Stimulated activated CD4-positive, alpha-beta T cell treated with anti-CD3 and anti-CD28 coated beads, TNF-alpha, amount 100 ng/mL, for 1 hour (primary cell): ENCODE measurements at places on chromosomes 1 and 21.

DNA sequence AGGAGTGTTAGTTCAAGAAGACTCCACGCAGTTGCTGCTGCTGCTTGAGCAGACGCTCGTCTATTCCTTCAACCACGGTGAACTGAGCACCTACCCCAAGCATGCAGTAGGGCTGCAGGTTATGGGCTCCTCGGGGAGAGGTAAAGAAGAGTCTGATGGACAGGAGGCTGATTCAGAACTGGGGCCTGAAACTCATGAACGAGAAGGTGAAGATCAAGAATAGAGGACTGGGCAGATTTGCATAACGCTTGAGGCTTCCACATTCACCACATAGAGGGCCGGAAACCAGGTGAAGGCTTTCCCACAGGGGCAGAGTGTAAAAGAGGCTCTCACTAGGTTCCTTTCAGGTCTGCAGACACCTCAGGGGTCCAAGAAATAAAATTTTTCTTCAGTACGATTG is 9.1 kb downstream of the ABCA4 start:
- DNase-seq, result no peak

- peak; percentile 31 for DNase-seq
These were observed 34.7 kb downstream of the TOMM20 start for GRCh38 chr1:235093696-235094592.

DNA sequence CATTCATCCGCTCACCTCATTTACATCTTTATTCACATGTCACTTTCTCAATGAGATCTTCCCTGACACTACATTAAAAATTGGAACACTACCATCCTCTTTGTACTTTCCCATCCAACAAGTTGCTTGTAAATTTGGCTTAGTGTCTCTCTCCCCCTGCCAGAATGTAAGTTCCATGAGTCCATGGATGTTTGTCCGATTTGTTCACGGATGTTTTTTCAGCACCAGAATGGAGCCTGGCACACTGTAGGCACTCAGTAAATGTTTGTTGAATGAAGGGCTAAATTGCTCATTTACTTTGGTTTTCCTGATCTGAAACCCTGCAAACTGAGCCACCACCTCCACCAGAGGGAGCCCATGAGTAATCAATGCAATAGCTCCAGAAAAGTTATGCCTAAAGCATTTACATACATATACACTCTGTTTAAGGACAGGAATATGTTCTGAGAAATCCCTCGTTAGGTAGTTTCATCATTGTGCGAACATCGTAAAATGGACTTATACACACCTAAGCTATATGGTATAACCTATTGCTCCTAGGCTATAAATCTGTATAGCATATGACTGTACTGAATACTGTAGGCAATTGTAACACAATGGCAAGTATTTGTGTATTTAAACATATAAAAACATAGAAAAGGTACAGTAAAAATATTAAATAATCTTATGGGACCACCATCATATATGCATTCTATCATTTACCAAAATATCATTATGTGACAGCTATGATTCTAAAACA is 2.8 kb upstream of the EYA3 start:
- peak; percentile 57 for DNase-seq

DNA sequence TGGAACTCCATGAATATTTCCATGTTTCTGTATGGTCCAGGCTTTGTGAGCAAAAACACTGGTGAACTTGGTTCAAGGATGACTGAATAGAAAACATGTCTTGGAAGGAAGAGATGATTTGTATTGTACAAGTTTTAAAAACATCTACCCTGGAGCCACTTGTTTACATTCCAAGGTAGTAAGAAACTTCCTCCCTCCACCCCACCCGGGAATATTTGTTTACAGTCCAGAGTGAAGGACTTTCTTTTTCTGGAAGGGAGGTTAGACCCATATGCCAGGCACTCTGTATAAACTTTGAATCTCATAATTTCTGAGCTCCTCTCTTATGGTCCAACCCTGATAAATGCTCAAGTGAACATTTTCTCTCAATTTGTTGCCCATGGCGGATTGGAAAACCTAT is 323.3 kb upstream of the LYPLAL1 start:
- DNase-seq, result no peak

GRCh38 chr1:205247130-205247921 is 19.6 kb downstream of the TMCC2 start:
- no peak for DNase-seq

DNA sequence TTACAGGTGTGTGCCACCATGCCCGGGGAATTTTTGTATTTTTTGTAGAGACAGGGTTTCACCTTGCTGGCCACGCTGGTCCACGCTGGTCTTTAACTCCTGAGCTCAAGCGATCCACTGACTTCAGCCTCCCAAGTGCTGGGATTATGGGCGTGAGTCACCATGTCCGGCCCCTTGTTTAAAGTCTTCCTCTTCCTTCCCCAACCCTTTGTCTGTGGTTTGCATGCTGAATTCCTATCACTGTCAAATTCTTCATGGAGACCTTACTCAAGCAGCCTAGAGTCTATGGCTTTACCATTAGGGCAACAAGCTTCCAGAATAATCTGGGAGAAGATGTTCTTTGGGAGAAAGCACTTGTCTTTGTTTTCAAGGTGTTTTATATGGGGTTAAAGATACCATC is 34.7 kb downstream of the B3GALT5 start:
- DNase-seq, result no peak

GRCh38 chr1:246506367-246506673 is 759 bp downstream of the SMYD3 start:
- DNase-seq, result no peak

DNA sequence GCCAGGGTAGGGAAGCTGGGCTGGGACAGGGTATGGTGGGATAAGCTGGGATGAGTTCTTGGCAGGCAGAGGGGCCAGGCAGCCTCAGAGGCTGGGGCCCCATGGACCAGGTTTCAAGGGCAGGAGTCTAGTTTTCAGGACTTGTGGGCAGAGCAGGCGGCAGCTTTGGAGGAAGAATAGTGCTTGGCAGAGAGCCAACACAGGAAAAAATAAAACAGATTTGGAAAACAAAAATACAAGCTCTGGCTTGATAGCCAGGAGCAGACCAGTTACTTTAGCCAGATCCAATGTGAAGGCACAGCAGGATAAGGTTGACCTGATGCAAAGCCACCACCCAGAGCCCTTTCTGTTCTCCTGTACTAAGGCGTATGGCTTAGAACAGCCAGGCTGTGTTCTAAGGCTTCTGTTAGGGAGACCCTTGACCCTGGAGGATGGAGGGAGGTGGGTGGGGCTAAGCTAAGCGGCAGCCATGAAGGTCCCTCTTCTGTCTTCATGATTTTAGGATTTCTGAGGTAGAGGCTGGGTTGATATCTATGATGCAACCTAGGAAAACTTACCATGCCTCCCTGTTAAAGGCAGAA is 5.5 kb downstream of the TRAF5 start:
- no peak for DNase-seq

DNA sequence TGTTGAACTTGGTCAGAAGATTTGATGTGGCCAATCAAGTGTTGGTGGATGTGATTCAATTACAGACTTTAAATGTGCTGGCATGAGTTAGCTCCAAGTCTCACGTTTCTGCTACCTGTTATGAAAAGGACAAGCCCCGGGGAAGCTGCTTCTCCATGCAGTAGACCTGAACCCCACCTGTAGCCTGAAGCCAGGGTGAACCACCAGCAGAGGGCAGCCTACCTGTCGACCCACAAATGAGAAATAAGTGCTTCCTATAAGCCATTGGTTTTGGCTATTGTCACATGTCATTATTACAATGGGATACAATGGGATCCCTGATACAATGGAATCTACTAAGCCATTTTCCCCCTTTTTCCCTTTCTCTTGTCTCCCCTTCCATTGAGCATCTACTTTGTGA is 230.2 kb downstream of the PRDM2 start:
- DNase-seq, result peak; percentile 7

DNA sequence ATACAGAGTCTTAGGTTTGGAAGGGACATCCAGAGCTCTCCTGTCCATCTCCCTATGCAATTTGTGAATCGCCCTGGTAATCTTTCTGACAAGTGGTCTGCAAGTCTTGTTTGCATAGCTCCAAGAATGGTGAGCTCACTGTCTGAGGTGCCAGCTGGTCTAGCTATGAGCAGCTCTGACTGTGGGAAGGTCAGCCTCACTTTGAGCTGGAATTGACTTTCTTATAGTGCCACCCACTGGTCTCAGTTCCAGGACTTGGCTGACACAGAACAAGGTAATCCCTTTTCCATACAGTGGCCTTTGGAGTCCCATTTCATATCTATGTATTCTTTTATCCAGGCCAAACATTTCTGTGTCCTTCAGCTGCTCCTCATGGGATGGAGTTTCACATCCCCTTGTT is 95.6 kb upstream of the C8B start:
- no peak for DNase-seq
